ENCODE measurements at places on chromosomes 6 and 20.

- H3K27me3 ChIP-seq, result no peaks in the 10 kb centered on the region
- DNase-seq, result no peak
- H3K27ac ChIP-seq, result no peak overlapping the region
- H3K4me1 ChIP-seq, result no peaks in the 10 kb centered on the region
- H3K4me3 ChIP-seq, result no peak overlapping the region
Observed at GRCh38 chr6:97674802-97675201, 391.8 kb upstream of the MMS22L start.

GRCh38 chr6:64230530-64230929 is 594.9 kb downstream of the PHF3 start:
- no peaks in the 10 kb centered on the region for H3K36me3 ChIP-seq
- DNase-seq, result no peak
- H3K27ac ChIP-seq, result no peak overlapping the region
- H3K4me1 ChIP-seq, result no peaks in the 10 kb centered on the region

DNA sequence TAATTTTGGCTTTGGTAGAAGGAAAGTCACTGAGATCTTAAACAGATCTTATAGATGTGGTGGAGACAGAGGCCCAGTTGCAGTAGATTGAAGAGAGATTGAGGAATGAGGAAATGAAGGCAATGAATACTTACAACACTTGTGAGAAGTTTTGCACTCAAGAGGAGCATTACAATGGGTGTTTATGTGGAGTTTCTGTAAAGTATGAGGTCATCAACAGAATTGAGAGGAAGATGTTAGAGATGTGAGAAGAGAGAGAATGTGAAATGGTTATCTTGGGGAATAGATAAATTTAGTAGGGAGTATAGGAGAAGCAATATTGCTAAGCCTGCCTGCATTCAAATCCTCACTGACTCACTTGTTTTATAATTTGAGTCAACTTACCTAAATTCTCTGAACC is 83.4 kb downstream of the GFRAL start:
- no peak for DNase-seq
- H3K4me3 ChIP-seq, result no peak overlapping the region
- no peaks in the 10 kb centered on the region for H3K4me1 ChIP-seq
- no peaks in the 10 kb centered on the region for H3K36me3 ChIP-seq
- no peak overlapping the region for H3K27ac ChIP-seq
- H3K27me3 ChIP-seq, result no peaks in the 10 kb centered on the region

DNA sequence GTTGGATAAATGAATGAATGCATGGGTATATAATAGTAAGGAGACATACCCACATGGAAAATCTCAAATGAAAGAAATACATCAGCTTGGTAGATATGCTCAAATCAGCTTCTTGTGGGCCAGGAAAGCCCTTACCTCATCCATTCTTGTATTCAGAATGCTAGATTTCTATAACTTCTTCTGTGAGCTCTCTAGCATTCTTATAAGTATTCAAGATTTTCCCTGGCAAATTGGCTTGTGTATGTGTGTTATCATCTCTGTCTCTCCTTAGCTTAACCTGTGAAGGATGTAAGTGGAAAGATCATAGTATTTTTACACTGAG is 100.8 kb downstream of the OR2B2 start:
- H3K36me3 ChIP-seq, result no peaks in the 10 kb centered on the region
- no peak overlapping the region for H3K4me3 ChIP-seq
- no peak overlapping the region for H3K27ac ChIP-seq
- H3K27me3 ChIP-seq, result peaks cover 3% of the 10 kb centered on the region
- H3K4me1 ChIP-seq, result peaks cover 39% of the 10 kb centered on the region

DNA sequence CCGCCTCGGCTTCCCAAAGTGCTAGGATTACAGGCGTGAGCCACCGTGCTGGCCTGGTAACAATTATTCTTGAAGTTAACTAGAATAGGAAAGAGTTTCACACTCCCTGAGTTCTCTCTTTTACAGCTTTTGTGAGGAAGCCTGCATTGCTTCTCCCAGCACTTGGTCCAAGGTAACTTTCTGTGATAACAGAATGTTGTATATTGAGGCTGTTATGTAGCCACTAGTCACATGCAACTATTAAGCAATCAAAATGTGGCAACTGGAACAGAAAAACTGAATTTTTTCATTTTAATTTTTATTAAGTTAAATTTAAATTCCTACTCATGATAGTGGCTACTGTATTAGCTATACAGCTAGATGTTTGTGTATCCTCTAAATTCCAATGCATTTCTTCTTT is 2.5 kb downstream of the TRIM38 start:
- no peaks in the 10 kb centered on the region for H3K27me3 ChIP-seq
- H3K4me1 ChIP-seq, result peaks cover 76% of the 10 kb centered on the region
- H3K4me3 ChIP-seq, result no peak overlapping the region
- peaks cover 33% of the 10 kb centered on the region for H3K36me3 ChIP-seq

DNA sequence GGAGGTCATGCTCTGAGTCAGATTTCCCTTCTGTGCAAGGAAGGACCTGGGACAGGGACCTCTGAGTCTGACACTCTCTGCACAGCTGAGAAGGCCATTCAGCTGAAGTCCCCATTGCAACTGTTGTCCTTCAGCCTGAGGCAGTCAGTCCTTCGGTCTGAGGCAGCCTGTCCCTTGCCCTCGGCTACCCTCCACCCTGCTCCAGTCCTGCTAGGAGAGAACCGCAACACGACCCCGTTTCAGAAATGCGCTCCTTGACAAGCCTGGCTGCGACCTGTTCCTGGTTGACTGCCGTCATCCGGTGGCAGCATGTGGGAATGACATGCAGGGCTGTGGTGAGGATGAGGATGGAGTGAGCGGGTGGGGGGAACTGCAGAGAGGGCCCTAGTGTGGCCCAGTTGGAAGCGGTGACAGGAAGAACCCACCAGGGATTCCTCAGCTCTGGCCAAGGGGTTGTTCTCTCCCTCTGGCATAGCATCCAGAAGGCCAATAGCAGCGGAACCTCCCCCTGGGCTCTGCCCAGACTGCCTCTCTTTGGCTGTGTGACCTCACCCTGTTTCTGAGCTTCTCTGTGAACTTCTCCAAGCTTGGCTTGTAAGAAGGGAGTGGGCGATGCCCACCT is 40.3 kb upstream of the ANGPT4 start:
- H3K4me1 ChIP-seq, result peaks cover 4% of the 10 kb centered on the region
- peak; percentile 75 for DNase-seq
- no peak overlapping the region for H3K27ac ChIP-seq
- peaks cover 58% of the 10 kb centered on the region for H3K27me3 ChIP-seq
- H3K4me3 ChIP-seq, result no peak overlapping the region

- no peak overlapping the region for H3K27ac ChIP-seq
- DNase-seq, result no peak
- no peak overlapping the region for H3K4me3 ChIP-seq
Observed at GRCh38 chr6:36487698-36488097, 44.9 kb downstream of the KCTD20 start.

GRCh38 chr6:63391203-63391970 is 71.6 kb upstream of the LGSN start:
- no peaks in the 10 kb centered on the region for H3K4me1 ChIP-seq
- H3K27me3 ChIP-seq, result no peaks in the 10 kb centered on the region
- no peak overlapping the region for H3K27ac ChIP-seq

DNA sequence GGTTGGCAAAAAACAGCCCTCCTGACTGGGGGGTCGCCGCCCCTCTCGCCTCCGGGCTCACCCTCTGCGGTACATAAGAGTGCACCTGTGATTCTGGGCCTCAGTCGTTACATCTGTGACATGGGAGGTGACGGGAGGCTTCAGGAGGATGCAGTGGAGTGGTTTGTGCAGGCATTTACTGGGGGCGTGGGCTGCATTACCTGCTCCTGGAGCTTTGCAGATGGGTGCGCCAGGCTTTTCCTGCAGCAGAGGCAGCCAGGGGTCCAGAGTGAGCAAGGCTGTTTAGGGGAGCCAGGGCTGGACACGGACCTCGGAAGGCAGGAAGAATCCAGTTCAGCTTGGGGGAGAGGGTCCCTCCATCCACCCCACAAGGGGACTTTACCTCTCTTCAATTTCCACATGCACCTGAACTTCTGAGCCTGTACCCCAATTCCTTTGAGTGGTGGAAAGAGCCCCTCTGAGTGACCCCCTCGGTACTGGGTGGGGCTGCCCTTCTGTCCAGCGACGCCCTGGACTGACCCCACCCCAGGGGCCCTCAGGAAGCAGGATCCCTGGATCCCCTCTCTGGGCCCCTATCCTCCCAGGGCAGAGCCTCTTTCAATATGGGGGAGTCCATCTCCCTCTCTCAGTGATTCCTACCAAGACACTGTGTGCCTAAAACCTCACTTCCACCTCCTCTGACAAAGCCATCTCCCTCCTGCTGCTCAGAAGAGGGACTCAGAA is 134.0 kb downstream of the TAF4 start:
- no peak overlapping the region for H3K4me3 ChIP-seq
- peaks cover 17% of the 10 kb centered on the region for H3K27me3 ChIP-seq
- H3K36me3 ChIP-seq, result no peaks in the 10 kb centered on the region
- DNase-seq, result peak; percentile 50

DNA sequence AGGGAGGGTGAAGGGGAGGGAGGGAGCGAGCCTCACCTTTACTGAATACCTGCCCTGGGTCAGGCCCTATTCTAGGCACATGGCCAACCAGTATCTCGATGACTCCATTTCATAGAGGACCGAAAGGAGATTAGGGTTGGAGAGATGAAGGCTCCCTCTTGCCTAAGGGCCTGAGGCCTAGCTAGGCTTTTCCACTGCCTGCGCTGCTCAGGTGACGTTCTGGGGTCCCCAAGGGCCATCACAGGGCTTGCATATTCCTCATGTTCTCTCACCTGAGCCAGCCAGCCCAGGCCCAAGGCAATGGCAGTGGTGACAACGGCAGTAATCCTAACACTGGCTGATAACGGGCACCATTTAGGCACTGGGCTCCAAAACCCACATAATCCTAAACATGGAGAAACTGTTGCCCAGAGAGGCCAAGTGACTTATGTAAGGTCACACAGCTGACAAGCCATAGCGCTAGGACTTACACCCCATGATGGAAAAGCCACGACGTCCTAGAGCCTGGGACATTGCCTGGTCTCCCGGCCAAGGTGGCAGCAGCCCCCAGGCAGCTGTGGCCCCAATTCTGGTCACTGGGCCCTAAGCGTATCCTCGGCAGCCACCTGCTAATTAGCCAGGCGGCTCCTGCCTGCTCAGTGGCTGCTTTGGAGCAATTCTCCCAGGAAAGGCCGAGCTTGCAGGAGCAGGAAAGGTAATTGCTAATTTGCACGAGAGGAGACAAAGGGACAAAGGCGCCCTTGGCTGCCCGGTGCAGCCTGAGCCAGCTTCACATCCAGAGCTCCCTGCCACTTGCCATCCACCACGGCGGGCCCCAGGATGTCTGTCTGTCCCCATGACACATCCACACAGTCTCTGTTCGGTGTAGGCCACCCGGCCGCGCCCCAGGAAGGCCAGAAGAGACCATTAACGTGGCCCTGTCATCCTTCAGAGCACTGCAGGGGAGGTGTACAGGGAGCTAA is 21.5 kb downstream of the NOL4L start:
- H3K4me1 ChIP-seq, result peaks cover 2% of the 10 kb centered on the region
- H3K27ac ChIP-seq, result no peak overlapping the region
- no peak for DNase-seq
- H3K27me3 ChIP-seq, result peaks cover 19% of the 10 kb centered on the region

DNA sequence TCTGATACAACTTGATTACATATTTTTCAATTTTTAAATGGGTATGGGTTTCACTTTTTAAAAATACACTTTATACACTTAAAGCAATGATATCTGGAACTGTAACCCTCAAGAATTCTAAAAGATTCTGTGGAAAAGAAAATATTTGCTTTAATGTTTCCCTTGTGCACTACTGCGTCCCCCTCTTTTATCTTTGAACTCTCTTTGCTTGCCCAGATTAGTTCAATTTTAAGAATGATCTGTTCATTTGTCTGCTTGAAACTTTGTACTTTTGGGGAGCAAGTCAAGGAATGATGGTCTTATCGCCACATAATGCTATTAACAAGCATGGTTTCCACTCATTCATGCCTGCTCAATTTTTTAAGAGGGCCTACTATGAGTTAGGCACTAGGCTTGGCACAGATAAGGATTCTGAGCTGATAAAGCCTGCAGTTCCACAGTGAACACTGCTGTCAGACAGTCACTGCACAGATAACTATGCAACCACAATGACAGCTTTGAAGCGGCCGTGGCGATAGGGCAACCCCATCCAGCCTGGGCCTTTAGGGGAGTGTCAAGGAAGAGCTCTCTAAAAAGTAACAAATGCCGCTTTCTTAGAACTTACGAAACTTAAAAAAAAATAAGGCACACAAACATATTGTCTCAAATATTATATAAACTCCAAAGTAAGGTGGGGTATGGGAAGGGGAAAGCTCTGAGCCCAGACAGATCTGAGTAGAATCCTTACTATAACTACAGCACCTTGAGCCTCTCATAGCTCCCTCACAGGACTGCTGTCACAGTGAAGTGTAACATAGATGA is 29.7 kb downstream of the FYN start:
- peaks cover 35% of the 10 kb centered on the region for H3K4me1 ChIP-seq
- no peaks in the 10 kb centered on the region for H3K36me3 ChIP-seq
- DNase-seq, result no peak
- H3K4me3 ChIP-seq, result no peak overlapping the region

DNA sequence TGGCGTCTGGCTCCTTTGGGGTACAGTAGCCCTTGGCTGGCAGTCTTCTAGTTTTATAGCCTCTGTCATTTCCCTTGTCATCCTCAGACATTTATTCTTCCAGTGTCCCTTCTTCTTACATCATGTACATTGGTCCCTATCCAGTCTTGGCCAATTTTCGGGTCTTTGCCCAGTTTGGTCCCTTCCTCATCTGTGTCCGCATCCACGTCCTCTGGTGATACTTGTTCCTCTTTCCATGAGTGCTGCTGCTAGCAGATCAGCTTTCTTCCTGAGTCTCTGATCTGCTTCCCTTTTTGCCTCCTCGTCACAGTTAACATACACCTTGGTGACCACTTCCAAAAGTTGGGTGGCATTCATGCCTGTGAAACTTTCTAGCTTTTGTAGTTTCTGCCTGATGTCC is 86.2 kb upstream of the GPR6 start:
- no peaks in the 10 kb centered on the region for H3K27me3 ChIP-seq
- H3K36me3 ChIP-seq, result no peaks in the 10 kb centered on the region
- DNase-seq, result no peak
- H3K4me3 ChIP-seq, result no peak overlapping the region
- peak overlapping the region; percentile 46 for H3K27ac ChIP-seq

DNA sequence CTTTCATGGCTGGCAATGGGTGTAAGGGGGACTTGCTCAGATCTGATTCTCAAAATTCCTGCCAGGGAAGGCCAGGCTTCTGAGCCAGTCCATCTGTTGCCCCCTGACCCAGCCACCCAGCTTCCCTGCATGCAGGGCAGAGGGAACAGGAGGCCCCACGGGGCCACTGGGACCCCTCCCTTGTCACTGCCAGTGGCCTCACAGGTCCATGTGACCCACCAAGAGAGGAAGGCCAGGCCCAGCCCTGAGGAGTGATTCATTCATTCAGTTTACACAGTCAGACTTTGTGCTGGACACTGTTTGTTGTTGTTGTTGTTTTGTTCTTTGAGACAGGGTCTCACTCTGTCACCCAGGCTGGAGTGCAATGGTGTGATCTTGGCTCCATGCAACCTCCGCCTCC is 39.5 kb downstream of the UBE2V1 start:
- peaks cover 9% of the 10 kb centered on the region for H3K4me1 ChIP-seq
- H3K27me3 ChIP-seq, result no peaks in the 10 kb centered on the region
- no peak overlapping the region for H3K4me3 ChIP-seq
- H3K36me3 ChIP-seq, result no peaks in the 10 kb centered on the region

- H3K4me3 ChIP-seq, result no peak overlapping the region
- no peaks in the 10 kb centered on the region for H3K36me3 ChIP-seq
- no peak for DNase-seq
Observed at GRCh38 chr6:81847866-81848265, 95.4 kb upstream of the TENT5A start.

- no peak for DNase-seq
- H3K36me3 ChIP-seq, result no peaks in the 10 kb centered on the region
- H3K4me1 ChIP-seq, result no peaks in the 10 kb centered on the region
- no peak overlapping the region for H3K27ac ChIP-seq
Observed at GRCh38 chr6:103979308-103979707, 880.4 kb downstream of the HACE1 start.

- no peak for DNase-seq
- peaks cover 36% of the 10 kb centered on the region for H3K4me1 ChIP-seq
- no peak overlapping the region for H3K4me3 ChIP-seq
- H3K36me3 ChIP-seq, result no peaks in the 10 kb centered on the region
- no peak overlapping the region for H3K27ac ChIP-seq
Observed at GRCh38 chr6:45448417-45449389, 71.0 kb upstream of the SUPT3H start.
